IPS DF 6.9 (cell line): ENCODE measurements at places on chromosomes 5 and 9.

DNA sequence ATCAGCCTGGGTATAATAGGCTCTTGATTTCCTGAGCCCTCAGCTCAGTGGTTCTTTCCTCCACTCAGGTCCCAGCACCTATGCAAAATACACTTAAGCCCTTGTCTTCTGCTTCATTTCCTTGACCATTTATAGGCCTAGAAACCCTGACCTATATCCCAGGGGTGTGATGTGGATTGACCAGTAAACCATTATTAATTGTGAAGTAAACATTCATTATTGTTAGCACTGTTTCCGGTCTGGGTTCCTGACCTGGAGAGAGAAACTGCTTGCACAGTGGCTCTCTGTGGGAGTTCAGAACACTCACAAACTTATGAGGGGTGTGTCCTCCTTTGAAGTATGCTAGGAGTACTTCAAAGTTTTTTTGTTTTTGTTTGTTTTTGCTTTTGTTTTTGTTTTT lies 19.6 kb upstream of the TOMM5 start:
- no peak for DNase-seq

GRCh38 chr5:15440434-15440833 lies 59.5 kb upstream of the FBXL7 start:
- no peak for DNase-seq

DNA sequence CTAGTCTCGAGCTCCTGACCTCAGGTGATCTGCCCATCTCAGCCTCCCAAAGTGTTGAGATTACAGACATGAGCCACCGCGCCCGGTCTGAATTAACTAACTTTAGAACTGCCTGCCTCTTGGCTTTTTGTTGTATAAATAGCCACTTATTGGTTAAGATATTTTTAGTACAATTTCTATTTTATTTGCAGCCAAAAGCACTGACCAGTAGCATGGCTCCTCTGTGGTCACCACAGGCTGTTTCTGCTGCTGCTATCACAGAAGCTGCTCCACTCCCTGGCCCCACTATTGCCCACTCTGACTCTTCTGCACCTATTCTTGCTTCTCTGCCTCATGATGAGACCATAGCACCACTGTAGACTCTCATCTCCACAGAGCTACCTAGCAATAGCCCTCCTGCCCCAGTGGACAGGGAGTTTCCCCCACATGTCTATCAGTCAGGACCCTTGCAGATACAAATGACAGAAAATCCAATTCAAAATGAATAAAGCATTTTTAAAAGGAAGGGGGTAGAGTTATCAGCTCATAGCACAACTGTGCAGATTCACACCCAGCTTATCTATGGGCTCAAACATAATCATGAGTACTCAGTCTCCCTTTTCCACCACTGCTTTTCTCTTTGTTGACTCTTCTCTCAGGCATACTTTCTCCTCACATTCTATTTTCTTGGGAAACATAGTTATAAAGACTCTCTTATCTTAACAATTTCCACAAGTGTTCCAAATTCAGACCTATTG lies 151.8 kb upstream of the EPB41L4A start:
- DNase-seq: no peak

GRCh38 chr5:150960791-150961396 lies 56.1 kb upstream of the ZNF300 start:
- DNase-seq: no peak

DNA sequence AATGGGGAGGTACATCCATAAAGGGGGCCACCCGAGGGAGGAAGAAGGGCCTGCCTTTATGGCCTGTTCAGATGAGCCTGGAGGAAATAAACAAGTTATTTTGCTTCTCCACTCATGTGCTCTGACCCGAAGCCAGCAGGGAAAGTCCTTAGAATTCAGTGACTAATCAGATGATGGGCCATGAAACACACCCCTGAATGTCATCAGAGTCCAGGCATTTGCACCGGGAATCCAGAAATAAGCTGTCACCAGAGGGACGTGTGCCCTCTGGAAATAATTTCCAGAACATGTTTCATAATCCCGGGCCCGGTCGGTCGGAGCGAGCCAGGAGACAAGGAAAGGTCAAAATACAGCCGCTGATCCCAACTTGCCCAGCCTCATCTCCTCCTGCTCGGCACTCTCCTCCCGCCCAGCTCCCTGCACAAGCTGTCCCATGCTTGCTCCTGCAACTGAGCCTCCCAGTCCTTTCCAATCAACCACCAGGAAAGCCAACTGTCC lies 73.6 kb upstream of the ZNF622 start:
- DNase-seq: no peak

GRCh38 chr5:63655043-63655442 lies 307.2 kb downstream of the HTR1A start:
- DNase-seq: no peak

DNA sequence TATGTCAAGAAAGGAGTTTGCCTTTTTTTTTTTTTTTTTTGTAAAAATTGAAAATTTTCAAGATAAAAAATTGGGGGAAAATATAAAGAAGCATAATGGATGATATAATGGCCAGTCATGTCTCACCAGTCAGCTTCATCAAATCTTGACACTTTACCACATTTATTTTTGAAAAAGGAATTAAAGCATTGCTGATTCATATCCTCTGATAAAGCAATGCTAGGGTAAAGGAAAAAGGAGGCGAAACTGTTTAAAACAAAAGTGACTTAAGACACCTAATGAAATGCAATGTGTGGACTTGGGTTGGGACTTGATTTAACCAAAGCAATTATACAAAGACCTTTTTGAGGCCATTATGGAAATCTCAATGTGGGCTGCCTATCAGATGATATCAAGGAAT lies 208.5 kb downstream of the ARHGAP26 start:
- no peak for DNase-seq

DNA sequence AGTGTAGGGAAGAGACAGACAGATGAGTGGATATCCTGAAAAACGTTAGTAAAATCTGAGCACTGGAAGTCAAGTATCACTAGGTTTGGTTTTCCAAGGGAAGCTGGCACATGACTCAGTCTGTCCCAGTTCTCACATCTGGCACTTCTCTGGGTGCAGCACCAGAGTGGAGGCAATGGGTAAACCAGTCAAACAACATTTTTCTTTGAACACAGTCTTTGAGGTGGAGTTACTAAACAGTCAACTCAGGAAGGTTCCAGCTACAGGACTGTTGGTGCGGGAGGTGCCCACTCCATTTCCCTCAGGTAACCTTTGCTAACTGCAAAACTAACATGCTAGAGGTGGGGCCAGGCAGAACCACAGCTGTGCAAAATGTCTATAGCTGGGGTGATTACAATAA lies 301.4 kb upstream of the RFX3 start:
- DNase-seq: no peak

GRCh38 chr5:78595458-78595921 lies 53.1 kb downstream of the LHFPL2 start:
- no peak for DNase-seq

- DNase-seq: no peak
These were observed 403.0 kb downstream of the ZNF608 start for GRCh38 chr5:124343451-124343867.

- DNase-seq: no peak
These were observed 19.1 kb upstream of the SLC31A2 start for GRCh38 chr9:113131689-113132151.

GRCh38 chr9:80994892-80995291 lies 694.5 kb downstream of the TLE1 start:
- DNase-seq: no peak

DNA sequence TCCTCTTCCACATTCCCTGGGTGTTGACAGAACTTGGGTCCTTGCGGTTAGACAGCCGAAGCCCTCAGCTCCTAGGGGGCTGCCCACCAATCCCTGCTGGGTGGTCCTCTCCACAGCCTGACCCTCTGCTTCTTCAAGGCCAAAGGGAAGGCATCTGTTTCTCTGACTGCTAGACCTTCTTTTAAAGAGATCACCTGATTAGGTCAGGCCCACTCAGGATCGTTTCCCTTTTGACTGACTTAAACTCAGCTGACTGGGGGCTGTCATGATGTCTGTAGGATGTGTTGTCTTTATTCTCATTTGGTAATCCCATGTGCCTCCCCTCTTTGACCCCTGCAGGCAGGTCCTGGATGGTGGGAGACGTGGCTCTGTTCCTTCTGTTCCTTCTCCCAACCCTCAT lies 207.5 kb downstream of the PAX5 start:
- DNase-seq: no peak

DNA sequence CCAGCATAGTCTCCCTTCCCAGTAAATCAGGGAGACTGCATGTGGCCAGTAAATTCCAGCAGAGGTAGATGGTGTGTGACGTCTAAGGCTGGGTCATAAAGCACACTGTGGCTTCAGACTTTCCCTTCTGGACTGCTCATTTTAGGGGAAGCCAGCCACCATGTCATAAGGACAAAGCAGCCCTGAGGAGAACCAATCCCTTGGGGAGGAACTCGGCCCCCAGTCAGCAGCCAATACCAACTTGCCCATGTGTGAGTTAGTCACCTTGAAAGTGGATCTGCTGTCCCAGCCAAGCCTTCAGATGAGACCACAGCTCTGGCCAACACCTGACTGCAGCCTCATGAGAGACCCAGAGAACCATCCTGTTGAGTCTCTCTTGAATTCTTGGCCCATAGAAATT lies 14.7 kb upstream of the NINJ1 start:
- no peak for DNase-seq

GRCh38 chr9:112043423-112043822 lies 131.7 kb downstream of the SUSD1 start:
- no peak for DNase-seq

DNA sequence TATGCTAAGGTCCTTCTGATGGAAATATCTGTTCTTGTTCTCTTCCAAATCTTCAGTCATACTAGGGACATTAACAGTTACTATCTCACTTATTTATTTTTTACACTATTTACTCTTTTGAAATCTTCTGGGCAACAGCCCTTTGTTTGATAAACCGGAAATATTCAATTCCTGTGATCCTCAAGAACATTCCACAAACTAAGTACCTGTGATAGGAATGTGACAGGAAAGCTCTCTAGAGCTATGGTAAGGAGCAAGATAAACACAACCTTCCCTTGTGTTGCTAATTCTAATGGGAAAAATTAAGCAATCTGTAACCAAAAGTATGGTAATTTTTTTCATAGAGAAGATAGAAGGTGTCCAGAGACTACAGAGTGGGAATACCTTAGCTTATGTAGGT lies 22.0 kb upstream of the ANKRD34B start:
- DNase-seq: no peak

GRCh38 chr9:128142061-128142460 lies 7.2 kb upstream of the LCN2 start:
- DNase-seq: no peak

DNA sequence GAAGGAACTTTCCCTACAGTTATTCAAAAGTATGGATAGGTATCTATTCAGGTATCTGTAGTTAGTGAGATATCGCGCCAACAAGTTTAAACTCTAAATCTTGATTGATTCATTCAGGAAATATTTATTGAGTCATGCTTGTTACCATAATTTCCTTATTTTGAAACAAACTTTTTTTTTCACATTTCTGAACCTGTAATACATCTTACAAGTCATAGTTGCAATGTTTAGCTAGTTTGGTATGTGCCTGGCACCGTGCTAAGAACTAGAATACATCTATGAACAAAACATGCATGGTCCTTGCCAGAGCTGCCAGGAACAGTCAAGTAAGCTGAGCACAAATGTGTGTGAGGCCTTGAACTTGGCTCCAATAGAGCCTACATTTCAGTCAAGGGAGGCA lies 226.4 kb downstream of the PCSK5 start:
- no peak for DNase-seq

GRCh38 chr5:108711898-108712297 lies 35.8 kb upstream of the FER start:
- DNase-seq: no peak

GRCh38 chr5:109161914-109162683 lies 247.7 kb downstream of the PJA2 start:
- no peak for DNase-seq

- no peak for DNase-seq
These were observed 118.4 kb downstream of the OXCT1 start for GRCh38 chr5:41751867-41752266.

DNA sequence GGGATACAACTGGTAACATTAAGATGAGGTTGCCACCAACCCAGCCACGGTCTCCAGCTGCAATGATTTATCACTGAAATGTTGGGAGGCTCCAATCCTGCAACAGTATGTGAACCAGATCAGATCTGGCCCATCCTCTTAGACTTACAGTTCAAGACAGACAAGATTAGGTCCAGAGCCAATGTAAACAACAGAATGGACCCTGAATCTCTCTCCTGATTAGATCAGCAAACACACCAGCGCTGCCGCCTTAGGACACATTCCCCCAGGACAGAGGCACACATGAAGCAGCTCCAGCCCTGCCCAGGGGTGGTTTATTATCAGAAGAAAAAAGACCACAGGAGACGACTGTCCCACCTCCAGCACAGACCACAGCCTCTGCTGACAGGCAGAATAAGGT lies 82.1 kb downstream of the SLIT3 start:
- DNase-seq: no peak

DNA sequence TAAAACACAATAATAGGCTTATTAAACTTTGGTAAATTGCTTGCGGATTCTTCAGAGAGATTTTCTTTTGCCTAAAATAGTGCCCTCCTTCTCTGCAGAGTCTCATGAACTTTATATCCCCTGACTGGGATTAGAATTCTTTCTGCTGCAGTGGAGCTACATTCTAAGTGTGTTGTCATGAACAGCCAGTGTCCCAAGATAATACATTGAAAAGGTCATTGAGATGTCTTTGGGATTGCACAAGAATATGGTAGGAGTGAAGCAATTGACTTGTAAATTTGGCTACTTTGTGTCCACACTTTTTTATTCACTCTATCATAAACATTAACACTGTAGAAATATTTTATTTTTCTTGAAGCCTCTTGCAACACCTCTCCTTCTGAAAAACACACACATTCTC lies 604.5 kb downstream of the GABRG2 start:
- no peak for DNase-seq

- no peak for DNase-seq
These were observed 957 bp upstream of the PRR16 start for GRCh38 chr5:120463006-120463680.

GRCh38 chr5:111168608-111169007 lies 55.6 kb upstream of the CAMK4 start:
- DNase-seq: no peak
